Activated T-cell treated with anti-CD3 and anti-CD28 coated beads, Interleukin-2, amount 50 U/mL, for 4 hours (primary cell): ENCODE measurements at places on chromosomes 13 and 19. TPM values are rescaled to one million over a fixed set of nuclear protein-coding genes. Genes with fewer than 3 reads are reported as not detected.
A peak's percentile ranks its signal among the peaks of the same experiment; 100 is the strongest.

- DNase-seq, result no peak
Measured at GRCh38 chr13:23469951-23470421, 36.5 kb upstream of the SACS start.

DNA sequence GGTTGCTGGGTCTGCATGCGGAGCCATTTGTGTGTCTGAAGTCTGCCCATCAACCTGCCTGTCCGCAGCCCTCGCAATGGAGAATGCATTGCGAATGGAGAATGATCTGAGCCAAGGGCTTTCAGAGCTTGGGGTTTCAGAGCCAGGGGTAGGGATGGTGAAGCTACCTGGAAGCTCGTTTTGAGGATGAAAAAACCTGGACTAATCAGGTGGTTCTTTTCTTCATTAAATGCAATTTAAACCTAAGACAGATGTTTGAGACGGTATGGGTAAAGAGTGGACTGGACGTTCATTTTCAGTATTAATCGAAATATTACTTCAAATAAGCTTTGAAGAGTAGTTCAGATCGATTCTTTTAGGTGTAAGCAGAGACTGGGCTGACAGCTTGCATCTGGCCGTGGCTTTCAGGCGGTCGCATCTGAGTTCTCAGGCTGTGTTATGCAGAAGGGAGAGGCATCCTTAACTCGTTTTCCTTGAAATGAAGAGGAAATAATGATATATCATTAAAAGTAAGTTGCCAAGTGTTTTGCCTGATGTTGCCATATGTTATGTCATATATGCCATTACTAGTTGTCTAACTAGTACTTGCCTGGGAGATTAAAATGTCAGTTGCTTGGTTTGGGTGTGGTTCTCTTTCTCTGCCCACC is 801 bp downstream of the MCF2L start:
- no peak for DNase-seq

GRCh38 chr13:110496281-110496680 is 65.2 kb downstream of the RAB20 start:
- DNase-seq, result no peak

DNA sequence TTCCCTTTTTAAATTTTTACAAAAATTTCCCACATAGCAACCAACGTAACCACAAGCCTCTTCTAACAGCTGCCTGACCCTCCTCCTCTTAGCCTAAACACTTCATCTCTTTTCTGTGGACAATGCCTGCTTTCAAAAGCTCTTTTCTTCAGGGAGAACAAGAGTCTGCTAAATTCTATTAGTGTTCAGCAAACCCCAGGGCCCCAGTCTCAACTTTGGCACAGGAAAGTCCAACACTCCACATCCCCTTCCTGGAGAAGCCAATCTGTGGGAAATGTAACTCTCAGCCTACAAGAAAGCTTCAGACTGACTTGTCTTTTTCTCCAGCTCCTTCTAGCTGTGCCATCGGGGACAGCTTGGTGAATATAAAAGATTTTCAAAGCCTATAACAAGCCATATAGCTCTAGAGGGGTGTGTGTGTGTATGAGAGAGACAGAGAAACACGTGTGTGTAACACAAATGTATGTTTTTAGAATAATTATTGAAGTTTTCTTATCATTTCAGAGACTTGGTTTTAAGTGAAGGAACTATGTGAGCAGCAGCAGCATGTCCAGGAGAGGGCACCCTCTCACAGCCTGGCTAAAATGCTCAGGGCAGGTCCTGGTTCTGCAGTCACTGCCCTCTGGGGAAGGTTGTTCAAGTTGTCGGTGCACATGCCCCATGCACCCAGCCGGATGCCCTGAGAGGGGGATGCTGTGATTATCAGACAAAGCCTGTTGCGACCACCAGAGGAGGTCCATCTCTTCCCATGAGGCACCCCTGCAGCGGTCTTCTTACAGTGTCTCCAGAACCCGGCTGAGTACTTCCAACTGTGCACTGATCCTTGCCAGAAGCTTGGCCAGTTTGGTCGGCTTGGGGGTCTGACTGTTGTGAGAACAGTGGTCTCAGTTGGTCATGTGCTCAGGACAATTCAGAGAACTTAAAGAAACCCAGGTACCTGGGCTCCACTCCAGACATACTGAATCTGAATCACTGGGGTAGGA is 34.4 kb downstream of the CCDC70 start:
- peak; percentile 10 for DNase-seq

GRCh38 chr19:12838182-12838885 is at the start of gene MAST1:
MAST1 (plus strand) TSS chr19:12838515; CDS start chr19:12838573, 58 bp downstream.
- peak; percentile 34 for DNase-seq

DNA sequence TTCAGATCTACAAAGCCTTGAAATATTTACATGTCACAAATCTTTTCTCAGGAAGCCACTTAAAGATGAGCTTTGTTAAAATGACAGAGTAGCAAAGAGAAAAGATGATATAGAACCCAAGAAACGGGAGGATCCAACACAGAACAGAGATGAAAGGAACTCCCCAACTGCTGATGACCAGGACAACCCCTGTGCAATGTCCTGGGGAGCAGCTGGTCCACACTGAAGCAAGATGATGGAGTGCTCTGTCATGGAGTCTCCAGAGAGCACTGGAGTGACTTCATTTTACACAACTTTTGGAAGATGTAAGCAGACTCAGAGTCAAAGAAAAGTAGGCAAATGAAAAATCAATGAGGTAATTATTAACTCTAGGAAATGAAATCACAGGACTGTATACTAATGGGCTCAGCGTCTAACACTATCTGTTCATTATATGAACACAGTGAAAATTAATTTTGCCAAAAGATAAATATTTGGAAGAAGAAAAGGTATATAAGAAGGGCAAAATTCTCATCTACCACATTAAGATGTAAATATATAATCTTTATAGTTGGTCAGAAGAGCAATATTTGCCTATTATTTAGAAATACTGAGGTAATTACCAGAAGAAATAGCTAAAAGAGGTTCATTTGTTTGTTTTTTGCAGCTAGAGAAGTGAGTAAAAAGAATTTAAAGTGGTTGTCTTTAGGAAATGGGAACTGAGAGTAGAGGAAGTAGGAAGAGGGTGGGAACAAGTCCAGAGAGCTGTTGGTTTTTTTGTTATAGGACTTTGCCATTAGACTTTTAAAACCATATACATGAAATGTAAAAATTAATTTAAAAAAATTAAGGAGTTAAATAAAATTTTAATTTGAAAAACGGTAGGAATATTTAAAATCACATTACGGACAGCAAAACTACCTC is 30.5 kb downstream of the MTRF1 start:
- DNase-seq, result no peak

GRCh38 chr19:4049432-4049831 is 17.3 kb downstream of the ZBTB7A start:
- no peak for DNase-seq

DNA sequence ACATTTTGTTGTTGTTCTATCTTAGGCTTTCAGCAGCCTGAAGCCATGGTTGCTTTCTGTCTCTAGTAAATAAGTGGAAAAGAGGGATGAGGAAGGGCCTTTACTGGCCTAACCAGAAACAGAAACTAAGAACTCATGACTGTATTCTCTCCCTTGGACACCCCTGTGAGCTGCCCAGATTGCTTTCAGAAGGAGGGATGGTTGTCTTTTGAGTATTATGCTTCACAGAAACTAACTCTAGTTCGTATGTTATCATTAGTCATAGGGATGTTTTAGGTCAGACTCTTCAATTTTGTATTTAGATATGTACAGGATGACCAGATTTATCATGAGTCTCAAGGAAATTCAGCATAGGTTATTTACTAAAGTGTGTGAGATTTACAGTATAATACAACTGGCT is 17.5 kb downstream of the BORA start:
- DNase-seq, result no peak

DNA sequence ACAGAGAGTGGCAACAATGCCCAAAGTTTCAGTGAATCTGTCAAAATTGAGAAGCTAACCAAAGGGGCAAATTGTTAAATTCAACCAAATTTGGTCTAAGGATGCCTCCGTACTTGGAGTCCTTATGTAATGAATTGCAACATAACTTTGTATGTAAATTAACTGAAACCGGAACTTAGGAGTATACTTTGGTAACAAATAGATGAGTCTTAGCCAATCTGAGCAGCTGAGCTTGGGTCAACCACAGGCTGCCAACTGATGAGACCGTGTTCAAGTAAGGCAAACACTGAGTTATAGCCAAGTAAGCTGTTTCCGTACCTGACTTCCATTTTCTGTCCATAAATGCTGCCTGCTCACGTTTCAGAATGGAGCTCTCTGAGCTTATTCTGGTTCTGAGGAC is 5.3 kb downstream of the VWA8 start:
- DNase-seq, result no peak

DNA sequence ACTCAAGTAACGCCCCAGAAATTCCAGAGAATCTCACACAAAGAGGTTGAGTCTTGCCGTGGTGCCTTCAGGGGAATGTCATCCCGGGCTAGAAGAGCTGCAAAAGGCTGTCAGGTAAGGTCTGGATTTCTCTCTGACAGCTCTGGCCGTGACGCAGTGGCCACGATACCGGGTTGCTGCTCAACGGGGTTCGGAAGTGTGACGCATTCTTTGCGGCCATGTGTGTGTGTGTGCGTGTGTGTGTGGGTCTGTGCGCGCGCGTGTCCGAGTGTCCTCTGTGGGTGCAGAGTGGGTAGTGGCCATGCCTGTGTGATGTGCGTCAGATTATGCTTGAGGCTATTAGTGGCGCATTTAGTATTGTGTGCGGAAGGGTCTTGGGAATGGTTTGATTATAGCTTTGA is 306 bp downstream of the ZNF540 start:
- peak; percentile 39 for DNase-seq

- no peak for DNase-seq
Measured at GRCh38 chr13:25372284-25373081, 709 bp downstream of the ATP8A2 start.

DNA sequence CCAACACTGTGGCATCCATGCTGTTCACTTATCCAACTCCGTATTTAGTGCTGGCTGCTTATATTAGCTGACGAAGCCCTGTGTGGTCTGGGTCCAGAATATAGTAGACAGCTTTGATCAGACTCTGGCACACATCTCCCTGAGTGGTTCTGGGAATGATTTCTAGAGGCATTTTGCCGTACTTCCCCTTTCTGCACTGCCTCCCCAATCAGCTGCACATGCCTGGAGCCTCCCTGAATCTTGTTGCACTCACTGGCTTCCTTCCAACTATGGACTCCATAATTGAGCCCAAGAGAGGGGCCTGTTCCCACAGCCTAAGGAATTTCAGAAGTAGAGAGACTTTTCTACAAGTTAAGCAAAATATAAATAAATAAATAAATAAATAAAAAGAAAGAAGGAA is 30.4 kb upstream of the PCDH8 start:
- no peak for DNase-seq

GRCh38 chr19:16315825-16316505 is 8.7 kb upstream of the KLF2 start:
- DNase-seq, result no peak

- peak; percentile 90 for DNase-seq
Measured at GRCh38 chr19:1131718-1132551, 28.1 kb downstream of the GPX4 start.

- DNase-seq, result no peak
Measured at GRCh38 chr13:76160961-76161925, 525.1 kb downstream of the LMO7 start.

- no peak for DNase-seq
Measured at GRCh38 chr13:86933676-86934075, 737.5 kb upstream of the SLITRK5 start.

DNA sequence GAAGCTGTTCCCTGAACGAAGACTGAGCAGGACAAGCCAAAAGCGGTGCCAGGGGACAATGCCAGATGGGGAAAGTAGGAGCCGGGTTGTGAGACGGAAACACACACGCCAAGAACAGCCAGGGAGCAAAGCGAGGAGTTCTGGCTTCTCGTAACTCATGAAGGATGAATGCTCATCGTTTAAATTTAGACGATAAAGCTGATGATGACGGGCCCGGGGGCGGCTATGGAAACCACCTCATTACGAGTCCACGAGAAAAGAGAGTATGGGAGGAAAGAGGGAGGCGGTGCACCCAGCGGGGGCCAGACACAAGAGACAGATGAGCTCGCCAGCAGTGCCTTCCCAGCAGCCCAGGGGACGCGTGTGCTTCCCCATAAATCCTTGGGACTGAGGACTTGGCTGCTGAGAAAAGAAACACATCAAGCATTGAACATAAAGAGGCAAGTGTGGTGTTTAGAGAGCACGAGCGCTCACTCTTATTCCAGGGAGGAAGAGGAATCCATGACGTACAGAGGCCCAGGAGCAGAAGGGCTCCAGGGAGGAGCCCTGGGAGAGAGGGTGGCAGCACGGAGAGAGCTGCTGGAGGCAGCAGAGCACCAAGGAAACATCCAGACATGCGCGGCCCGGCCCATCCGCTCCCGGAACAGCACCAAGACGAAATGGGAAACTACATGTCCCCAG is 70.7 kb downstream of the EPS15L1 start:
- no peak for DNase-seq

DNA sequence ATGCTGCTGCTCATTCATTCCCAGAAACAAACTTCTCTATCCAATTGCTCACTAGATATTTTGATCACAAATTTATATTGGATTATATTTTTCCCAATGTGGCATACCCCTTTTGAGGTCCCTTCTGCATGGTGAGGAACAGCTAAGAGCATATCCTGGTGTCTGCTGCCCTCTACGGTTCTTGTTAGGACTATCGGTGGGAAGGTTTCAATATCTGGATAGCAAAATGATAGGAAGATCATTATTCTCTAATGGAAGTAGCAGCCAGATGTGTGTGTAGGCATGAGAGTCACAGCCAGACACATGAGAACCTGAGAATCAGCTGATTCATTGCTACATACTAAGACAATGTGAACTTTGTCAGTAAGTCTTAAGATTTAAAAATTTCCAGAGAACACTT is 1422.4 kb upstream of the MIR17HG start:
- no peak for DNase-seq

- DNase-seq, result no peak
Measured at GRCh38 chr19:56404705-56405056, 549 bp downstream of the ZNF583 start.

DNA sequence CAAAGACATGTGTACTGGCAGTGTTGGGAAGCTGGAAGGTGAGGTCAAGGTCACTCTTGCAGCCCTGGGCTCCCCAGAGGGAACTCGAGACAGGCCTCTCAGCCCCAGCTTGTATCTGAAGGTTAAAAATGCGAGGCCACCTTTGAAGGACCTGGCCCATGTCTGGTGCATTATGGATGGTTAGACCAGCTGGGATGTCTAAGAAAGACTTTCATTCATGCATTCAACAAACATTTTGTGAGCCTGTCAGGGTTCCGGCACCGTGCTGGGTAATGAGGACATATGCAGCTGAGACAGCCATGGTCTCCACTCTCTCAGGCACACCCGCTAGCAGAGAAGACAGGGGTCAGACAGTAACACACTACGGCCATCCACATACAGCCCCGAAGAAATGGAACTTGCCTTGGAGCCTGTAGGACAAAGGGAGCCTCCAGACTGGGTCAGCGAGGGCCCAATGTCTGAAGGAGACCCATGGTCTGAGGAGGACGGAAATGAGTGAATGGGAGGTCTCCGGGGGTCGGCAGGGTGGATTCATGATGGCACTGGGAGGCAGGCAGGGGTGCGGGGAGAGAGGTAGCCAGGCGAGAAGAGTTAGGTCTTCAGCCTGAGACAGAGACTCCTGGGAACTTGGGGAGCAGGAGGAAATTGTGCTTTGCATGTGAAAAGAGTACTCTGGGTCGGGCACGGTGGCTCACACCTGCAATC is 19.0 kb downstream of the VSTM2B start:
- no peak for DNase-seq

The KCNN4 gene
- 90.6 TPM for total RNA-seq

The COX6B2 gene
- not detected for total RNA-seq

The SERP2 gene
- 0.76 TPM for total RNA-seq

The ANGPTL8 gene
- total RNA-seq, result not detected

The RPS15 gene
- 2,379 TPM for total RNA-seq

The CILP2 gene
- 0.18 TPM for total RNA-seq

The CERS1 gene
- 0.13 TPM for total RNA-seq

The EPS8L1 gene
- 0.53 TPM for total RNA-seq

The RDH8 gene
- not detected for total RNA-seq

The ACP7 gene
- total RNA-seq, result not detected

The ZNF784 gene
- total RNA-seq, result 3.4 TPM

The CACNG8 gene
- not detected for total RNA-seq
